Stimulated activated CD4-positive, alpha-beta T cell treated with anti-CD3 and anti-CD28 coated beads, TNF-alpha, amount 100 ng/mL, for 4 hours (primary cell): ENCODE measurements at places on chromosomes 2 and 18.

- no peak for DNase-seq
These were observed 32.6 kb upstream of the E2F6 start for GRCh38 chr2:11498543-11499034.

DNA sequence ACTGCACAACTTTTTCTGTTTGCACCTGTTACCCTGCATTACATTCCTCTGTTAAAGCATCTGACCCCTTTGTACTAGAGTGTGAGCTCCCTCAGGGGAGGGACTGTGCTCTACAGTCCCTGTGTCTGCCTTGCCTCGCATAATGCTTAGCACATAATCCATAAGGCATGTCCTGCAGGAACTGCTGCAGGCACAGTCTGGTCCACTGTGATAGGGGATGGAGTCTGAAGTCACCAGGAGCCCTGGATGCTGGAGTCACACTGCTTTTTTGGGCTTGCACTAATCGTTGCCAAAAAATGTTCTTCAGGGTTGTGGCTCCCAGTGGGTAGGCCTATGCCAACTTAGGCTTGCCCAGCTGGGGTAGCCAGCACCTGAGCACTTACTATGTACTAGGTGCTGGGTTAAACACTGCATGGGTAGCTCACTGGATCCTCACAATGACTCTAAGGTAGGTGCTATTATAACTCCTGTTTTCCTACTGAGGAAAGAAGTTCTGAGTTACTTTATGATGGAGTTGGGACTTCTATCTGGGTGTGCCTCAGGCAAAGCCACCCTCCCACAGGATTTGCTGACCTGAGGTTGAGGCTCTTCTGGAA lies 33.3 kb downstream of the COPS7B start:
- no peak for DNase-seq

DNA sequence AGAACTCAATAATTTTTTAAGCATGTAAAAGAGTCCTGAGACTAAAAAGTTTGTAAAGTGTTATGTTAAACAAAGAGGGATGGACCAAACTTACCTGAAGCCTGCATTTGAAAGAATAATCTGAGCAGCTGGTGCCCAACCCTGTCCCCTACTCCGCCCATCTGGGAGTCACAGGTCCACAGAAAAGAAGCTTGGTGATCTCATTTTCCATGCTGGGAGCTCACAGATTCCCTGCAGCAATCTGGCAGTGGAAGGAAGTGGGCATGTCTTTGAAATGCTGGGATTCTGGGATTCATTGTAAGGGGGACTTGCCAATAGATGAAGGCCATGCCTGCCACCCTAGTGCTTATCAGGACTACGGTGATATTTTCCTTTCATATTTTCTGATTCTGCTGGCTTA lies 17.9 kb downstream of the CDH2 start:
- no peak for DNase-seq

DNA sequence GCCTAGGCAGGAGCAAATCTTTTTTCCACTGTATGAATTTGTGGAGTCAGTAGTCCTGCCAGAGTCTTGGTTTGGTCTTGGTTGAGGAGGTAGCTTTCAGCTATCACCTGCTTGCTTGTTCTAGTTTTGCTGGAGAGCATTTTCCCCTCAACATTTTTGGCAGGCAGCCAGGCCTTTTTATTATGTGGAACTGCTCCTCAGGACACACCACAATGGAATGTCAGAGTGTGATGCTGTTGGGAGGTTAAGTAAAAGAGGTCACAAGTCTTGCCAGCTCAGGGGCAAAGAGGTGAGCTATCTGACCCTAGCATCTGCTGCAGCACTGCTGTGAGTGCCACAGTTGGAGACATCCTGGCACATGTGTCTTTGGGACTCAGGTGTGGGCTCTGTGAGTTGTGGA lies 258.0 kb downstream of the CNTNAP5 start:
- DNase-seq: no peak

GRCh38 chr2:171568089-171568488 lies 45.8 kb downstream of the CYBRD1 start:
- no peak for DNase-seq

GRCh38 chr2:143311426-143311825 lies 182.2 kb downstream of the ARHGAP15 start:
- no peak for DNase-seq

DNA sequence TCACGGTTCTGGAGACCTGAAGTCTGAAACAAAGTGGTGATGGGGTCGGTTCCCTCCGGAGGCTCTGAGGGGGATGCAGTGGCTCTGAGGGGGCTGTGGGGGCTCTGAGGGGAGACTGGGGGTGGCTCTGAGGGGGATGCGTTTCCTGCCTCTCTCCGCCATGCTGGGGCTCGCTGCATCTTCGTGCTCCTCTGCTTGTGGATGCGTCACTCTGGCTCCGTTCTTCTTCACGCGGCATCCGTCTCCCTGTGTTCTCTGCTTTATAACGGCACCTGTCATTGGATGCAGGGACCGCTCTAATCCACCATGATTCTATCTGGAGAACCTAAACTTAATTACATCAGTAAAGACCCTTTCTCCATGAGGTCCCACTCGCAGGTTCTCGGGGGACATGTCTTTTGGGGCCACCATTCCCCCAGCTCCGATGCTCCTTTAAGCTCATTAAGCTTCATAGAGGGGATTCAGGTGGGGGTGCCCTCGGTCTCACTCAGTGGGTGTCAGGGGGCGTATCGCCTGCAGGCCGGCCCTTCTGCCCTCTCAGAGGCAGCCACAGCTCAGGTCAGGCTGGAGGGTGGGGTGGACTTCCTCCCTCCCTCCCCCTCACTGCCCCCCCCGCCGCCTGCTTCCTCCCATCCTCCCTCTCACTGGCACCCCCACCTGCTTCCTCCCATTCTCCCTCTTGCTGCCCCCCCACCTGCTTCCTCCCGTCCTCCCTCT lies 18.4 kb downstream of the RTP5 start:
- no peak for DNase-seq

DNA sequence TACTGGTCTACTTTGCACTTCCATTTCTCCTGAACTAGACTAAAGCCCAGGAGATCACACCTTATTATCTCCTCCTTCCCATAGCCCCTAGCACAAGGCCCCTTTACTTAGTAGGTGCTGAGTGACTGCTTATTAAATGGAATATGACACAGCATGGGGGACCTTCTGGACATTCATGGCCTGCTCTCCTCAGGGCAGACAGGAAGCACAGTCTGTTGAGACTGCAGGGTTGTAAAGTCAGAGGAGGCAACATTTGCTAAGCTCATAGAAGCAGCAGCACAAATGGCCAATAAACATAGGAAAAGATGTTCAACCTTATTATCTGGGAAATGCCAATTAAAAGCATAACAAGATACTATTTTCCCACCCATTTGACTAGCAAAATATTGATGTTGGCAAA lies 75.3 kb downstream of the DNMT3A start:
- no peak for DNase-seq

GRCh38 chr2:3169106-3169870 lies 208.3 kb downstream of the EIPR1 start:
- DNase-seq: no peak

GRCh38 chr2:42640261-42640660 lies 71.8 kb downstream of the MTA3 start:
- no peak for DNase-seq

DNA sequence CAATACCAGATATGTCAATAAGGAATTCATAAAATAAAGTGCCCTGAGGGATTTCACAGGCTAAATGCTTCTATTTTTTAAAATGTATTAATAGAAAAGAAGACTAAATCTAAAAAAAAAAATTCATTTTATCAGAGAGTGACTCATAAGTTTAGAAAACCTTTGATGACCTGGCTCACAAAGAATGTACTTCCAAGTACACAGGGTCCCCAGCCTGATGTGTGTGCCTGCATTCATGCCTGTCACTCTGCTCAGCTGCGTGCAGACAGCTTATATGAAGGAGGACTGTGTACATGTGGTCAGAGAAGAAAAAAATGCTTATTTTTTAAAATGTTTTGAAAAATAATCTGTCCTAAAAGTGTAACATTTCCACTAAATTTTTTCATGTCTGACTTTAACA lies 3.0 kb upstream of the CPS1 start:
- DNase-seq: no peak
